Stimulated activated CD4-positive, alpha-beta T cell treated with anti-CD3 and anti-CD28 coated beads, Interleukin-15, amount 100 ng/mL, for 1 hour (primary cell): ENCODE measurements at places on chromosomes 16 and 17.
A peak's percentile ranks its signal among the peaks of the same experiment; 100 is the strongest.

DNA sequence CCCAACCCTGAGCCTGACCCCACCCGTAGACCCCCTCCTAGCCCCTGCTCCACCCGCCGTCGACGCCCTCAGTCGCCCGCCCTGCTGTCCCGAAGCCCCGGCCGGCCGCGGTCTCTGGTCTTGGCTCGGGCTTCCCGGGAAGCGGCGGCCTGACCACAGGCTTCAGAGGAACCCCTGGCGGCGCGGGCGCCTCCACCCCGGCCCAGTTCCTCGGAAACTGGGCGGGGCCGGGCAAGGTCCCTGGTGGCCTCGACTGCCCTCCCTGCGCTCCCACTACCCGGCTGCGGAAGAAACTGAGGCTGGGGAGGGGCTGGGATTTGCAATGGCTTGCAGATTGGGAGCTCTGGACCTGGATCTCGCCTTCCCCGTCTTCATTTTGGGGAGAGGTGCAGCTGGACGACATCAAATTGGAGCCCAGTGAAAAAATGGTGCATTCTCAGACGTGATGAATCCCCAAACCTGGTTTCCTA, 692 bp upstream of the SOCS1 start:
- no peak for DNase-seq

DNA sequence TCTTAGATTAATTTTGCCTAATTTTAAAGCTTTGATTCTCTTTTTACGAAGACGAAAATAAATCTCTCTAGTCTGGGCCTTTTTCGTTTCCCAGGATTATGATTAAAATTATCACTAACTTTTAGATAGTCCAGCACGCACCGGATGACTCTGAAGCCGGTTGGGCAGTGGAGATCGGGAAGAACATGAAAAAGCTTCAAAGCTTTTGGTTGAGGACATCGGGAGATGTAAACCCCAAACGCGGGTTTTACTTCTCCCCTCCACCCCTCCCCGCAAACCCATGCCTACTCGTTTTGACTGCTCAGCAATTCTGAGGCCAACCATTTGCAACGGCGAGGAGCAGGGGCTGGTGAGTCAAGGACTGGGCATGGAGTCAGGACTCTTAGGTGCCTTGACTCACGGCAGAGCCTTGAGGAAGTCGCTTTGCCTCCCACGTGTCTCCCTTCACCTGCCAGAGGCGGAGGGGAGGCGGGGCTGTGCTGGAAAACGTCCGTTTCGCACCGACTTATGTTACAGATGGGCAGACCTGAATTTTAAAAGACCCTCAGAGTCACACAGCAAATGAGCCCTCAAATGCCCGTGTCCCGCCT, 989 bp upstream of the DUSP14 start:
- DNase-seq = peak; percentile 21

GRCh38 chr17:9557161-9557755, 18.4 kb downstream of the STX8 start:
- no peak for DNase-seq

GRCh38 chr17:79706931-79707850, 23.6 kb upstream of the ENPP7 start:
- no peak for DNase-seq

DNA sequence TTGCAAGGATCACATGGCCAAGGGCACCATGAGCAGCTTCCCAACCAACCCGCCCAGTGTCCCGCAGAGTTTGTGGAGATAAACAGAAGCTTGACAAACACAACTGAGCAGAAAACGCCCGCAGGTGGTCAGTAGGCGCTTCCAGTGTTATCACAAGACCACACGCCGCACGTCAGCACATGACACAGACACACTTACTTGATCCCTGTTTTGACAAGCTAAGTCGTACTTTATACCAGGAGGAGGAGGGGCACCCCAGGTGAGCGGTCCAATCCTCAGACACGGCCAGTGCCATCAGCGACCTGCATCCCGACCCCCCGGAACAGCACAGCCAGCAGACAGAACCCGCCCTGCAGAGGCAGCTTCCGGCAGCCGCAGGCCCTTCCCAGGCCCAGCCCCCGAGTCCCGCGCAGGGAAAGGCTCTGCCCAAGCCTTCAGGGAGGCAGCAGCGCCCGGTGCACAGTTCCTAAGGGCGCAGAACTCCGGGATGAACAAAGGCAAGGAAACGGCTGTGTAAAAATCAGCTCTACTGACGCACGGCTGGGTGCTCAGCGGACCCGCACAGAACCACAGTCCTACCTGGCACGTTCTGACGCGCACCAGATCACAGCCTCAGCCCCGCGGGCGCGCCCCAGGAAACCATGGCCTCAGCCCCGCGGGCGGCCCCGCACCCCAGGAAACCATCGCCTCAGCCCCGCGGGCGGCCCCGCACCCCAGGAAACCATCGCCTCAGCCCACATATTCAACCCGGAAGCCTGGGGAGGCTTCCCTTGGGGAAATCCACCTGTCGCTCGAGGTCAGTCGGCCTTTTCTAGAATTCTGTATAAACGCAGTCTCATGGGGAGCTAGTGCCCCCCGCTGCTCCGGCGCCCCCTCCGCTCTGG, 27.8 kb downstream of the AXIN1 start:
- DNase-seq = peak; percentile 28

DNA sequence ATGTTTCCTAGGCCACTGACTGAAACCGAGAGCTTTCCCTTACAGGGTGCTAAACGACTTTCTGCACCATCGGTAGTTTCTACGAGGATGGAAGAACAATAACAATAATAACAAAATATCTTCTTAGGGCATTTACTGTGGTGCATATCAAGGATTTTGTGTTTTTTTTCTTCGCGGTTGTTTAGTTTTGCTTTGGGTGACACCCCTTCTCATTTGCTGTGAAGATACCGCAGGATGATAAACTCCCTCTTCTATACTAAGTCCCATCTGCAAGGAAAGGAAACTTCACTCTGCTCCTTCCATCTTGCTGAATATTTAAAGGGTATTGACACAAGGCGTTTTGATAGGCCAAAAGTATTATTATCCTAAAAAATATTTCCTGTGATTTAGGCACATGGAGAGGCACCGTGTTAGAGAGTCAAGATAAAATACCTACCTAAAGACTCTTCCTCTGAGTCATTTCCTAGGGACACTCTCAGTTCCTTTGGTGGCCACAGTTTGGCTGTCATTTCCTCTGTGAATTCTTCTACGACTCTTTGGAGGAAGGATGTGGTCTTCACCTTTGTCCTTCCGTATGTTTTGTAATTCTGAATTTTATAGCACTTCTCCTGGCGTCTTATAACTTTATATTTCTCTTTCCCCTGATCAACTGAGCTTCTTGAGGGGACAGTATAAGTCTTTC, 318.8 kb downstream of the CDH13 start:
- DNase-seq = no peak

GRCh38 chr17:71023249-71024030, 854.1 kb downstream of the KCNJ2 start:
- DNase-seq = no peak

- no peak for DNase-seq
Observed at GRCh38 chr17:10178506-10178991, 19.9 kb downstream of the GAS7 start.

- DNase-seq = no peak
Observed at GRCh38 chr17:44348234-44348987, 3.3 kb downstream of the GRN start.

GRCh38 chr16:79286646-79287423, 313.7 kb downstream of the MAF start:
- no peak for DNase-seq

DNA sequence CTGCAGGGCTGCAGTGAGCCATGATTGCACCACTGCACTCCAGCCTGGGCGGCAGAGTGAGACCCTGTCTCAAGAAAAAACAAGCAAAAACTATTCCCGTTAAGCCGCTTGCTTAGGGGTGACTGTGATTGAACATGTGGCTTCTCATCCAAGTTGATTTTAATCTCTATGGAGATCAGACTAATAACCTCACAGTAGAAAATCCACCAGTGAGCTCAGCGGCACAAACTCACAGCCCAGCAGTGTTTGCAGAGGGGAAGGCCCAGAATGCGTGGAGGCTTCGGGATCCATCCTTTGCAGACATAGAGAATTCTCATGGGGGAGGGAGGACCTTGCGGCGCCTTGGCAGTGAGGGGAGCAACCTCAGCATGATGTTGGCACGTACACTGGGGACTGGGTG, 7.4 kb downstream of the BANP start:
- no peak for DNase-seq

DNA sequence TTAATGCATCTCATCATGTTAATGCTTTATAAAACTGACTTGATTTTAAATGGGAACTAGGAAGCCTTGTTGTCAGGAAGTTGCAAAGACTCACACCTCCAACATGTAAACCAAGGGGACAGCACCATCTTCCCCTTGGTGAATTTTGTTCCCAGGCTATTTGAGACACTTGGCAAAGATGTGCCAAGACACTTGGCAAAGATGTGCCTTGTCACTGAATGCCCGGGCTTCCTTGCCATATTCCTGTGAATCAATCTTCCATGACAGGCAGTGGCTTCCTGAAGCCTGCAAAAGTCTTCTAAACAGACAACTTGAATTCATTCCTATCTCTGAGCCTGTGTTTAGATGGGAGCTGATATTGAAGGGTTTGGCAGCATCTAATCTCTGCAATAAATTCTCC, 465.4 kb upstream of the C16orf82 start:
- no peak for DNase-seq

- no peak for DNase-seq
Observed at GRCh38 chr17:41184480-41184961, at the start of gene KRTAP4-1. TSS of gene KRTAP4-1 (minus strand) at chr17:41184911. CDS start at chr17:41184854, 57 bp downstream.

GRCh38 chr16:85617948-85618347, 4.8 kb downstream of the GSE1 start:
- no peak for DNase-seq

- DNase-seq = no peak
Observed at GRCh38 chr16:85716680-85717038, 27.9 kb upstream of the GINS2 start.

DNA sequence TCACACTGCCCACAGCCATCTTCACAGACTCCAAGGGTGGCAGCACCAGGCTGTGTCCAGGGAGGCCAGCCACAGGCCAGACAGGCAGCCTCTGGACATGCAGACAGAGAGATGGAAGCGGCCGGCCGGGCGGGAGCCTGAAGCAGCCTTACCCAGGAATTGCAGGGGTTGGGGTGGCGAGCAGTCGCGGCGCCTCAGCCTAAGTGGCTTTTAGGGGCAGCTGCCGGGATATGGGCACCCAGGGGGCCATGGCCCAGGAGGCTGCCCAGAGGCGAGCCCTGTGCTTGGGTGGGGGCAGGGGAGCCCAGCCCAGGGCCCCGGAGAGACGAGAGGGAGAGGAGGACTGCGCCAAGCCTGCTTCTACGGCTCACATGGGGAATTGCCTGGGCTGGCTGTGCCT, 1.5 kb upstream of the NHERF2 start:
- no peak for DNase-seq

DNA sequence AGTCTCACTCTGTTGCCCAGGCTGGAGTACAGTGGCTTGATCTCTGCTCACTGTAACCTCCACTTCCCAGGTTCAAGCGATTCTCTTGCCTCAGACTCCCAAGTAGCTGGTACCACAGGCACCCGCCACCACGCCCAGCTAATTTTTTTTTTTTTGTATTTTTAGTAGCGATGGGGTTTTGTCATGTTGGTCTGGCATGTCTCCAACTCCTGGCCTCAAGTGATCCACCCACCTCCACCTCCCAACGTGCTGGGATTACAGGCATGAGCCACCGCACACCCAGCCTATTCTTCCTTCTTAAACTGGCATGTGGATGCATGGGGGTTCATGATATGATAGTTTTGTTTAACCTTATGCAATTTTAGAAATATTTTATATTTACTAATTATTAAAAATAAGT, 39.4 kb upstream of the VWA3A start:
- no peak for DNase-seq

DNA sequence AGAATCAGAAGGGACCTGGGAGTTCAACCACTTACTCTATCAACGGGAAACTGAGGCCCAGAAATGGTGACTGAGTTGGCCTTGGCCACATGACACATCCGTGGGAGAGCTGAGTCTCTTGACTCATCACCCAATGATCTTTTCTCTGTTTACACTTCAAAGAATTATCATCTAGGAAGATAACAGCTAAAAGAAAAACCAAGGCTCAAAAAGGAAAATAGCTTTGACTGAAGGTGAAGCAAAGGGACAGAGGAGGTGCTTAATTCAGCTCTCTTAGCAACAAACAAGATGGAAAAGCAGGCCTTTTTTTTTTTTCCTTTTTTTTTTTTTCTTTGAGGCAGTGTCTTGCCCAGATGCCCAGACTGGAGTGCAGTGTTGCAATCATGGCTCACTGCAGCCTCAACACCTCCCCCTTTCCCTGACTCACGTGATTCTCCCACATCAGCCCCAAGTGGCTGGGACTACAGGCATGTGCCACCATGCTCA, 16.7 kb downstream of the ERCC4 start:
- no peak for DNase-seq

- DNase-seq = no peak
Observed at GRCh38 chr16:57694725-57695679, at the start of gene DRC7. TSS of gene DRC7 (plus strand) at chr16:57694806. CDS start at chr16:57697950, 3,144 bp downstream.

GRCh38 chr17:47837401-47838039, 3.6 kb downstream of the SCRN2 start:
- no peak for DNase-seq

DNA sequence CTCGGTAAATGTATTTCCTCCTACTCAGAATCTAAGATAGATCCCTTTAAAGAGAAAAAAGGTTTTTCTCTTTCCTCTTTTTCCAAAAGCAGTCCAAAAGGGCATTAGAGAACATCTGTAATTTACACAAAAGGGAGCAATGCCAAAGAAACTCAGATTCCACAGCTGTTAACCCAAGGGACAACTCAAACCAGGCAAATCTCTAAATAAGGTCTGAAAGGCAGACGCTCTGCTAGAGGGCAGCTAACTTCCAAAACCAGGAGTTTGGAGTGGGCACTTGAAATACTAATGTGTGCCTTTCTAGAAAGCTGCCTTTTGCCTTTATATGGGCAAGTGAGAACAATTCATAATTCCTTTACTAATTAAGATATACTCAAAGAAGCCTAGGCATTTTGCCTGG, 435.7 kb downstream of the ZFHX3 start:
- no peak for DNase-seq

- no peak for DNase-seq
Observed at GRCh38 chr16:58187665-58188421, 10.1 kb downstream of the CSNK2A2 start.

- no peak for DNase-seq
Observed at GRCh38 chr17:49197346-49197998, 12.9 kb downstream of the GNGT2 start.

GRCh38 chr17:42886283-42887176, 14.1 kb upstream of the G6PC1 start:
- no peak for DNase-seq

DNA sequence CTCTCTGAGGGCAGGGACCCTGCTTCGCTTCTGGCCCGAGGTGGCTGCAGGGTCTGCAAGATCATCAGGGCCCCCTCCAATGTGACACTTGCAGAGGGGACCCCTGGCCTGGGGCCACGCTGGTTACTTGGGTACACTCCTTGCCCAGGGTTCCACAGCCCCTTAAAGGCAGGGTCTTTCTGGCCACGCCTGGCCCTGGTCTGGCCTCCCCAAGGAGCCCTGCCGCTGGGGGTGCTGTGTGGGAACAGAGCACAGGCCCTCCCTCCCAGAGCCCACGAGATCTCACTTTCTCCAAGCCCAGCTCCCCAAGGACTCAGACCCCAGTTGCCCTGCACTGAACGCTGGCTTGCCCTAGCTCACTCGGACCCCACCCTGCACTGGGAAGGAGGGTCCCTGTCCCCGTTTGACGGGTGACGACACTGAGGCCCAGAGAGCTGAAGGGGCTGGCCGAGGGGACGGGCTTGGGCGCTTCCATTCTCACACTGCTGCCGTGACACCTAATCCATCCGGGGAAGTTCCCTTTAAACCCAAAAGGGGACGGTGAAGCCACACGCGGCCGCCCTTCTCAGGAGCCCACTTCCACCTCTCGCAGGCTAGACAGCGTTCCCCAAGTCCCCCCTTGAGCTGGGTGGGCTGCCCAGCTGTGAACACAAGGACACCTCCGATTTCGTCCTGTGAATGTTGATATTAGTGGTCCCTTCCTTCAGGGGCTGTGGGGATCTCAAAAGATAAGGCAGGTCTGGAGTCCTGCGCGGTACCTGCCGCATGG, 26.9 kb upstream of the OSGIN1 start:
- no peak for DNase-seq
